CD4-positive, alpha-beta T cell (primary cell): ENCODE measurements at places on chromosomes 5 and 9.

DNA sequence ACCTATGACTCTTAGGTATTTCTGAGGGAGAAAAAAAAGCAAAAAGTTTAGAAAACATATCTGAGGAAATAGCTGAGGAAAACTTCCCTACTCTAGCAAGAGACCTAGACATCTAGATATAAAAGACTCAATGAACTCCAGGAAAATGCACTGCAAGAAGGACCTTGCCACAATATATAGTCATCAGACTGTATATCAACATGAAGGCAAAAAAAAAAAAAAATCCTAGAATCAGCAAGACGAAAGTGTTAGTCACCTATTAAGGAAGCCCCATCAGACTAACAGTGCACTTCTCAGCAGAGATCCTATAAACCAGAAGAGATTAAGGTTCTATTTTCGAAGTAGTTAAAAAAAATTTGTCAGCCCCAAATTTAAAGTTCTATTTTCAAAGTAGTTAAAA, 166.2 kb downstream of the TMEM38B start:
- no peak for DNase-seq

- no peak for DNase-seq
Observed at GRCh38 chr5:137090151-137090550, 409.0 kb downstream of the SPOCK1 start.

DNA sequence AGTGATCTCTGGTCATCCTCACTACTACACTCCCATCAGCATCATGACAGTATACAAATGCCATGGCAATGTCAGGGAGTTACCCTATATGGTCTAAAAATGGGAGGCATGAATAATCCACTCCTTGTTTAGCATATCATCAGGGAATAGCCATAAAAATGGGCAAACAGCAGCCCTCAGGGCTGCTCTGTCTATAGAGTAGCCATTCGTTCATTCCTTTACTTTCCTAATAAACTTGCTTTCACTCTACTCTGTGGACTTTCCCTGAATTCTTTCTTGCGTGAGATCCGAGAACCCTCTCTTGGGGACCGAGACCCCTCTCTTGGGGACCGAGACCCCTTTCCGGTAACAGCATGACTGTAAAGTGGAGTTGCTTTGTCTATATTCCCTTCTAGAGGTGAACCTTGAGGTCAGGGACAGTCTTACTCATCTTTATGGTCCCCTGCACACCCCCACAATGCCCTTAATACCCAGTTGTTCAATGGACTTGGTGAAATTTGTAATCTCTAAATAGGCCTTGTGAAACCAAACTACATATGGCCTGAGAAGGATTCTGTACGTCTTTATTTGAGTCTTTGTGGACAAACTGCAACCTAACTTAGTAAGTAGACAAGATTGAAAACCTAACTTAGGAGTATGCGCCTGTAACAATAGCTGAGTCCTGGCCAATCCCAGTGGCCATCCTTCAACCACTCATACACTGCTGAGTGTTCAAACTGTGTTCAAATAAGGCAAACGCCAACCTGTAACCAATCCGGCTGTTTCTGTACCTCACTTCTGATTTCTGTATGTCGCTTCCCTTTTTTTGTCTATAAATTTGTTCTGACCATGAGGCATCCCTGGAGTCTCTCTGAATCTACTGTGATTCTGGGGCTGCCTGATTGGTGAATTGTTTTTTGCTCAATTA, 32.3 kb upstream of the UBTD2 start:
- DNase-seq, result no peak

DNA sequence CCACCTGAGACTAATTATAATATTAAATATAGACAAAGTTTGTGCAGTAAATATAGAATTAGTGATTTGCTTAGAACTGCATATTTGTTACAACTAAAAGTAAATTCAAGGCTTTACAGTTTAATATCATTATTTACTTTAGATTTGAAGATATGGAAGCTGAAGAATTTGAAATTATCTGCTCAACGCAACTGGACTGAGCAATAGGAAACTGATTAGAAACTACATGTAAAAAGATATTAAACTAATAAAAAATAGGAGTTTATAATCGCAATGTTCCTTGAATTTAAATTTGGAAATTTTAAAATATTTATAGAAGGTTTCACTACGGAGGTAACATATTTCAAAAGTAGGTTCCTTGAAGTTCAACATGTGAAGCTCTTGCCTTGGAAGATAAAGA, 55.2 kb downstream of the CDH10 start:
- DNase-seq, result no peak

GRCh38 chr5:127517480-127518318, at the start of gene PRRC1:
Gene PRRC1, plus strand, starts transcription at chr5:127517640. Its CDS starts 5,840 bp downstream, at chr5:127523480.
- peak; percentile 78 for DNase-seq

GRCh38 chr5:4015709-4016108, 420.1 kb downstream of the IRX1 start:
- DNase-seq, result no peak

DNA sequence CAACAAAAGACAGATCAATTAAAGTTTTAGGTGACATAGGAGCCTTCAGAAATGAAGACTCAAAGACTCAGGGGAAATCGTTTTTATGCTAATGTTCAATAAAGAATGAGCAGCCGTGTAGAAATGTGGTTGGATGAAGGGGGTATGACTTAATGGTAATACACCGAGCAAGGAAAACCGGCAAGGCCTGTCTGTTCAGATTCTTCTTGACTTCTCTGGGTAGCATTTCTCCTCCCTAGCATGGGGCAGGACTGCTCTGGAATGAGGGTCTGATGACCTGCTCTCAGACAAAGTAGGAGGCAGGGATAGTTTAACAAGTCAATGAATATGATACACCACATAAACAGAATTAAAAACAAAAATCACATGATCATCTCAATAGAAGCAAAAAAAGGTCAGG, 487.4 kb downstream of the ZNF608 start:
- DNase-seq, result no peak

- DNase-seq, result no peak
Observed at GRCh38 chr9:69260161-69260560, 64.9 kb upstream of the ENTREP1 start.

GRCh38 chr9:124504530-124505005, 2.6 kb downstream of the NR5A1 start:
- no peak for DNase-seq

DNA sequence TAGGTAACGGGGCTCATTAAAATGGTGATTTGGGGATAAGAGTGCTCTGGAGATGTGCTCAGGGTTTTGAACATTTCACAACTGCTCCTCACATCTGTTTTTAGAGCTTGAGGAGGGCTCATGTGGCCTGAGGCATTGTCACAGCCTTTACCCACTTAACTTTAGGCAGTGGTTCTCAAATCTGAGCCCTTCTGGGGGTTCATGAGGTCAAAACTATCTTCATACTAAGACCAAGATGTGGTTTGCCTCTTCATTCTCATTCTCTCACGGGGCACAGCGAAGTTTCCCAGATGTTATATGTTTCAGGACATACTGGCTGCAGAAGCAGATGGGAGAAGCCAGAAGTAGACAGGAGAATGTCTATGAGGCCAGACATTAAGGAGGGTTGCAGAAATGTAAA, 38.4 kb downstream of the STXBP1 start:
- DNase-seq, result no peak

DNA sequence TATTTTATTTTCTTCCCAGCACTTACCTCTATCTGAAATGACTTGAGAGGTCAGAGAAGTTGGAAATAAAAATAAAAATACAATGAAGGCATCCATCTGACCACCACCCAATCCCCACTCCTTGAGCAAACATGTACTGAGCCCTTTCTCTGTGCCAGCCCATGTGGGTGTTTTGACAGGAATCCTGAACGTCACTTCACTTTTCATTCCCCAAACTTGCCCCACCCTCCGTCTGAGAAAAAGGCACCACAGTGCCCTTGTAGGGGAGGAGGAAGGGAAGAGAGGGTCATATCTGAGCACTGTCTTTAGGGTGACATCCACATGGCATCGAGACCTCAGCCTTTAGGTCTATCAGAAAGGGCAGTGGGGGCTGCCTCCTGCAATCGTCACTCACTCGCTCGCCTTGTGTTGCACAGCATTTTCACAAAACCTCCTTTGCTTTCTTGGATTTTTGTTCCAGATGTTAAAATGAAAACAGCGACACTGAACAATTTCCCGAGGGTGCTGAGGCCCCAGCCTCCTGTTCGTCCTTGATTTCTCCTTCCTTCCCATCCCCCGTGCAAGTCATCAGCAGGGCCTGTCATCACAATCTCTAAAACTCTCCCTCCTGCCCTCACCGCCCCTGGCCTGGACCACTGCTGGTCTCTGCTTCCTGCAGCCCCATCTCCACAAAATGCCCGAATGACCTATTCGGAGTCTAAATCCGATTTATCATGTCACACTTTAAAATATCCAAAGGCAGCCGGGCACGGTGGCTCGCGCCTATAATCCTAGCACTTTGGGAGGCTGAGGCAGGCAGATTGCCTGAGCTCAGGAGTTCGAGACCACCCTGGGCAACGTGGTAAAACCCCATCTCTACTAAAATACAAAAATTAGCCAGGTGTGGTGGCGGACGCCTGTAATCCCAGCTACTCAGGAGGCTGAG, 13.0 kb downstream of the HIGD2A start:
- DNase-seq, result no peak

- no peak for DNase-seq
Observed at GRCh38 chr5:160643616-160644240, 208.3 kb downstream of the ATP10B start.

- no peak for DNase-seq
Observed at GRCh38 chr5:143078313-143078712, 308.1 kb downstream of the ARHGAP26 start.

DNA sequence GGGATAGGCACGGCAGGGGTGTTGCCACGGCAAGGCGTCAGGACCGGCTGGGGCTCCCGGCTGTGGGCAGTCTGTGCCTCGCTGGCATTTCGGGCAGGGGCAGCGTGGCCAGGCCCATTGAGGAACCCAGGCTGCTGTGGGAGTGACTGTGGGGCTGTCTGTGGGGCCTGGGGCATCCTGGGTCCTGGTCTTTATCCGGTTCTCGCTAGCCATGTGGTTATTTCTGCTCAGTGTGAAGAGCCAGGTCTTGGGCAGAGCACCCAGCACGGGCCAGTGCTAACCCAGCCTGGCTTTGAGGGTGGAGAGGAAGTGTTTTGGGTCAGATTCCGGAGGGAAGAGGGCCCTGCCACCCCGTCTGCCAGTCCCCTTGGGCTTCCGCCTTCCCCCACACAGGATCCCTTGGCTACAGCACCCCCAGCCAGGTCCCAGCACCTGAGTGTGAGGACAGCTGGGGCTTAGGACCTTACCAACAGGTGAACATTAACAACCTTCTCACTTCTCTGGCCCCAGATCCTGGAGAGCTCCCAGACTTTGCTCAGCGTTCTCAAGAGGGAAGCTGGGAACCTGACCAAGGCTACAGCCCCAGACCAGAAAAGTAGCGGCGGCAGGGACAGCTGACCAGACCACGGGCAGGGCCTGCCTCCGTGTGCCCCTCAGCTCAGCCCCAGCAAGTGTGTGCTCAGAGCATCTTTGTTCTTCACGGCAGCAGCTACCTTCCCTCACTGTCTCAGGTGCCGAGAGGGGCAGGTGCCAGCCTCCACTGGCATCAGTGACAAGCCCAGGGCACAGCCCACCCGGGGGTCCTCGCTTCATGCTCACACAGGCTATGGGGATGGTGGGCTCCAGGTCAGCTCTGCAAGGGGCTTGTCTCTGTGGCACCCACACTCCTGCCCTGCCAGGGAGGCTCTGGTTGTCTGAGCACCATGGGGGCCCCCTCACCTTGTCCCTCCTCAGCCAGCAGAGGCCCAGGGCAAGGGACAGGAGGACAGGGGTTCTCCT, 1.1 kb downstream of the SSNA1 start:
- no peak for DNase-seq

DNA sequence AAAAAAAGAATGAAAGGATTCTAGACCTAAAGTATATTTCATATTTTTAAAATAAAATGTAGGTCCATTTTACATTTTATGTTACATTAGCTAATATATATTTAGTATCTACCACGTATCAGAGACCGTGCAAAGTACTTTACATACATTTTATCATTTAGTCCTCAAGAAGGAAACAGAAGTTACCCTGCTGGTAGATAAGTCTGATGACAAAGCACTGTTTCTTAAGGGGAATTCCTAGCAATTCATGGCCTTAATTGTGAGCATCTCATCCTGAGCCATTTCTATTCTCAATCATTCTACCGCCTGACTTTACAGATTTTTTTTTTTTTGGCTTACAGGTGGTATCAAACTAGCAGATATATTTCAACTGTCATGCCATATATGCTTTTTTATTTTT, 367.7 kb downstream of the PRELID2 start:
- DNase-seq, result no peak

DNA sequence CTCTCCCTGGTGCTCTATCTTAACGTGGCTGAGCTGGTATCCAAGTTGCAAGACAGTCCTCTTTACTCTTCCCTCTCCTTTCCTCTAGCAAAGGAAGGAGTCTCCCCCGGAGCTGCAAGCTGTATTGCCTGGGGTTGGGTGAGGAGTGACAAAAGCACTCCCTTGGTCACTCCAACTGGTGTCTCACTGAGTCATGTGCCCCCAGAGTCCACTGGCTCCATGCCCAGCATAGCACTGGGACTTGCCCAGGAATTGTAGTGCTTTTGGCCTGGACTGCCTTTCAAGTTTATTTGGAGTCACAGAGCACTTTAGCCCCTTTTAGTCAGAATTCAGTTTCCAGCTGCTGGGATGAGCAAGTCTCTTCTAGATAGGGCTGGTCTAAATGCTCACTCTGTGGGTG, 82.6 kb upstream of the FST start:
- DNase-seq, result no peak

- DNase-seq, result no peak
Observed at GRCh38 chr5:180197016-180197702, 11.9 kb downstream of the RASGEF1C start.

DNA sequence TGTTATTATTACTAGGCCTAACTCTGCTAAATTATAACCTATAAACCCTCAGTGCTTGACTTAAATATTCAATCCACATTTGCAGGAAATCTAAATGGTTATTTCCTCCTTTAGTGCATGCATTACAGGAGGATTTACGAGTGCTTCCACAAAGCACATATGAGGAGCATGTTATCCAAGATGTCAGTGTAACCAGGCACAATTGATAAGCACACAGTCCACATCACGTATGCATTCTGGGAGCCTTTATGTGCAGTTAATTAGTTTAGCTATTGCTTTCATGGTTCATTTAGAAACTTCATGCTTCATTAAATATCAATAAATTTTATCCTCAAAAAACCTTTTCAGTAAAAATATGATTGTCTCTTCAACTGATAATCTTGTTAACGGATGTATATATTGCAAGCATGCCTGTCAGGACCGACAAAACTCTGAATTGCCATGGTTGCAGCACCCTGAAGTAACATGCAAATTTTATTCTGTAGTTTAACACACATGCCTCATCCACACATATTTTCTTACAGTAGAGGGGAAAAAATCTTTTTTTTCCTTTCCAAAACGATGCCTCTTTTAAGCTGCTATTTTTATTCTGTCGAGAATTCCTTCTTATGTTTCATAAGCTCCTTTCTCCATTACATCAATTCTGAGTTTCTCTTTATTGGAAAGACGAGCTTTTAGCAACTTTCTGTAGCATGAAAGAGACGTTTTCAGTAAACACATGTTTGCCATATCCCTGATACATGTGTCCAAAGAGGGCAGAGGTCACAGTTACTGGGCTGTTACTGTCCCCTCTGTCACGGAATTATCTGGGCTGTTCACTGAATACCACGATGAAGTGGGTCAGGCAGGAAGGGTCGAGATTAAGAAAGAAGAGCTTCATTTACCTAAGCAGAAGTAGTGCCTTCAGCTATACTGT, 142.0 kb downstream of the GLIS3 start:
- no peak for DNase-seq
